ENCODE measurements at places on chromosomes 11 and 22.

GRCh38 chr11:9133956-9134355 lies 42.6 kb upstream of the SCUBE2 start:
- DNase-seq, result no peak

GRCh38 chr11:117210620-117211019 lies 11.4 kb downstream of the TAGLN start:
- no peak for DNase-seq

- DNase-seq, result no peak
Measured at GRCh38 chr11:16358726-16359125, 2.4 kb upstream of the SOX6 start.

DNA sequence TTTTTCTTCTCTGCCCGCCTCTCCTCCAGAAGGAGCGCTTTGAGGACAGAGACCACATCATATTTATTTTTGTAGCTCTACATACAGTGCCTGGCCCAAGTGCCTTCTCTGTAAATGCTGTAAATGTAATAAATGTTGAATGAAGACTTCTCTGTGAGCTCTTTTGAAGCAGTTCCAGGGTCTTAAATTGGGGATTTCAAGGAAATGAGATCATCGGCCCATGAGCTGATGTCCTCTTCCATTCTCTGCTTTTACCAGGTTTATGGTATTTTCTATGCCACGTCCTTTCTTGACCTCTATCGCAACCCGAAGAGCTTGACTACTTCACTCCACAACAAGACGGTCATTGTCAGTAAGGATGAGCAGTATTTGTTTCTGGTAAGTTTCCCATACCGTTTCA lies 165.7 kb upstream of the SORL1-AS1 start:
- DNase-seq, result no peak

DNA sequence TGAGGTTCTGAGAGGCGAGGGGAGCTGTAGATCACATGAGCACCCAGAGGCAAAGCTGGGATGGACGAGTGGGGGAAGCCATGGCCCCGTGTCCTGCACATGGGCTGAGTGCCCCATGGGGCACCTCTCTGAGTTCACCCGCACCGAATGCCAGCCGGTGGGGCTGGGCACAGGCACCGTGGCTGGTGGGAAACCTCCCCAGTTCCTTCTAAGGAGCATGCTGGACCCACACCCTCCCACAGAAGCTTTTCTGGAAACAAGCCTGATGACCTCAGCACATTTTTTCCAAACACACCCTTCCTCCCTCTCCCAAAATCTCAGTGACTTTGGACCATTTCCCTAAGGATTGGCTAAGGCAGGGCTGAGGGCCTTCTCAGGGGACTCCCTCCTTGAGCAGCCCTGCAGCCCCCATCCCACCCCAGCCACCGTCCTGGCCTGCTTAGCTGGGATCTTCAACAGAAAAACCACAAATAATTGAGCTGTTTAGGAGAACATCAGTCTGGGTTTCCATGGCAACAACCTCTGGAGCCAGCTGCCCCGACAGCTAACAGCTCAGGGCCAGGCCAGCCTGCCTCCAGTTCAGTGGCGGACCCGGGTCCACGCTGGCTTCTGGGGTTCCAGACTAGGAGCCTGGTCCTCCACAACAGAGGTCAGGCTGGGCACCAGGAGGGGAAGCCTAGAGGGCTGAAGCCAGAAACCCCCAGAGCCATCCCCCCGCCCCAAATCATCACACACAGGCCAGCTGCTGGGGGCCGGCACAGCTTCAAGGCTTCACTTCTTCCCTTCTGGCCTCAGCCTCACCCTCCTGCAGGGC lies 18.1 kb upstream of the LINC01488 start:
- DNase-seq, result no peak

DNA sequence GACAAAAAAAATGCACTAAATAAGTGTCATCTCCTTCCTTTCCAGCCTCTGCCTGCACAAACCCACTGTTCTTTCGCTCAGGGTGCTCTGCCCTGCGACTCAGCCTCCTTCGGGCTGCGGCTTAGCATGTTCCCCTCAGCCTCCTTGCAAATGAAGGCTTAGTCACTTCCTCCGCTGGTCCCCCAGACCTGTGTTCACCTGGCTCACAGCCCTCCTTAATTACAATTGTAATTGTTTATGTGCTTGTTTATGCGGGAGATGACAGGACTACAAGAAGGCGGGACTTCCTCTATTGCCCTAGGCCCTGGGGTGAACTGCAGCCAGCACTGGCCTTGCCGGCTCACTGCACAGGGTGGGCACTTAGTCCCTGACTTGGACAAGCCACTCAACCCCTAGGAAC lies 303.6 kb downstream of the KIRREL3 start:
- DNase-seq, result no peak

DNA sequence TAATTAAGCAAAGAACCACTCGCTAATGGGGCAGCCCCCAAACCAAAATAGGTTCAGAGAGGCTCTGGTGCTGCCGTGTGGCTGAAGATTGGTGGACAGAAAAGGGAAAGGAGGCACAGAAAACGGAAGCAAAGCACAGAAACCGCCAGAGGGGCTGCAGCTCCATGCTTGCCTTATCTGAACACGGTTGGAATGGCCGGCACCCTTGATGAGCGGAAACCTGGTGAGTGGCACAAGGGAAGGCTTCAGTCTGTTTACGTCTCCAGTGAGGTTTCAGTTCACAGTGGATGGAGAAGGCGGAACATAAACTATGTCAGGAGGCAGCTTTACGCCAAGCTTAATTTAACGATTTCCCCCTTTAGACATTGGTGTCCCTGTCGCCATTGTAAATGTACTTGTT lies 5.2 kb upstream of the PRR33 start:
- no peak for DNase-seq

DNA sequence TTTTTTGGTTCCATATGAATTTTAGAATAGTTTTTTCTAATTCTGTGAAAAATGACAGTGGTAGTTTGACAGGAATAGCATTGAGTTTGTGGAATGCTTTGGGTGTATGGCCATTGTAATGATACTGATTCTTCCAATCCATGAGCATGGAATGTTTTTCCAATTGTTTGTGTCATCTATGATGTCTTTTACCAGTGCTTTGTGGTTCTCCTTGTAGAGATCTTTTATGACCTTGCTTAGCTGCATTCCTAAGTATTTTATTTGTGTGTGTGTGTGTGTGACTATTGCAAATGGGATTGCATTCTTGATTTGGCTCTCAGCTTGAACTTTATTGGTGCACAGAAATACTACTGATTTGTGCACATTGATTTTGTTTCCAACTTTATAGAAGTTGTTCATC lies 3.0 kb upstream of the CSF2RB start:
- no peak for DNase-seq

- DNase-seq, result no peak
Measured at GRCh38 chr22:35688913-35689675, 28.6 kb upstream of the APOL5 start.

DNA sequence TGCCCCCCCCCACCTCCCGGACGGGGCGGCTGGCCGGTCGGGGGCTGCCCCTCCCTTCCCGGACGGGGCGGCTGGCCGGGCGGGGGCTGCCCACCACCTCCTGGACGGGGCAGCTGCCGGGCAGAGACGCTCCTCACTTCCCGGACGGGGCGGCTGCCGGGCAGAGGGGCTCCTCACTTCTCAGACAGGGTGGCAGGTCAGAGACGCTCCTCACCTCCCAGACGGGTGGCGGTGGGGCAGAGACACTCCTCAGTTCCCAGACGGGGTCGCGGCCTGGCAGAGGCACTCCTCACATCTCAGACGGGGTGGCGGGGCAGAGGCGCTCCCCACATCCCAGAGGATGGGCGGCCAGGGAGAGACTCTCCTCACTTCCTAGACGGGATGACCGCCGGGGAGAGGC lies 24.0 kb downstream of the RNF185 start:
- DNase-seq, result no peak

DNA sequence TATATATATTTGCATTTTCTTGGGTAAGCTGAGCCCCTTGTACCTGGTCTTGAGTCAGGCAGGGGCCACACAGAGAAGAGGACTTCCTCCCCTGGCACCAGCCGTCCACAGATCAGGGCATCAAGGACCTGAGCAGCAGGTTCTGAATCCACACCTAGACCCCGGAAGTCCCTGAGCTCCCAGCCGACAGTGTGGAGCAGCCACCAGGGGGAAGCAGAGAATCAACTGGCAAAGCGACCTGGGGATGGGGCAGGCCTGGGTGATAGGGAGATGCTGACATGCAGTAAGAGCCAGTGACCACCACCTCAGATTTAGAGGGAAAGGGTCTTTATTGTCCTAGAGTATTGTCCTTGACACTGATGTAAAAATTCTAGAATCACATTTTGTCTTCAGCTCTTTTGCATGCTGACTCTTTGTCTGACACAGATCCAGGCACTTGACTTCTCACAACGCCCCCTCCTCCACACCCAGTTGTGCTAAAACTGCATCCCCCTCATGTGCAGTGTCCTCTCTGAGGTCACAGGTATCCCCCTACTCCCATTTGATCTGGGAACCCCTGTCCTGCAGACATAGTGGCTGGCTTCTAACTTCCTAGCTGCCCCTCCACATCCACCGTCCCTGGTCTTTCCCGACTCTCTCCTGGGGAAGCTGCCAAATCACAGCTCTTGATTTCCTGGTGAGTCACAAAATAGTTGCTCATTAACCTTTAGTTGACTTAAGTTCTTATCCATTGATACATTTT lies 109.3 kb downstream of the GGTLC2 start:
- DNase-seq, result peak; percentile 65

DNA sequence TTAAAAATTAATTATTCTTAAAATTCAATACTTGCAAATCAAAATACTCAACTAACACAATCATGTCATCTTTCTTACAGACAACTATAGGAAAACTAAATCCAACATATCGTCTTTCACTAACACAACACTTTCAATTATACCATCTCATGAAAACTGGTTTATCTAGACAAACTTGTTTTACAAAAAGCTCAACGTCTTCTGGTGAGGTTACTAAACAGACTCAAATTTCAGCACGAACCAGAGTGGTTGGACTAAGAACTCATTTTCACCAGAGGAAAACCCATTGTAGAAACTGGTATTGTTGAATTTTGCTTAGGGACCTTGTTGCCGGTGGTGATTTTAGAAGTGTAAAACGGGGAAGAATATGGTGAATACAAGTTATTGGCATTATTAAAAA lies 52.2 kb downstream of the NUP98 start:
- DNase-seq, result peak; percentile 1

DNA sequence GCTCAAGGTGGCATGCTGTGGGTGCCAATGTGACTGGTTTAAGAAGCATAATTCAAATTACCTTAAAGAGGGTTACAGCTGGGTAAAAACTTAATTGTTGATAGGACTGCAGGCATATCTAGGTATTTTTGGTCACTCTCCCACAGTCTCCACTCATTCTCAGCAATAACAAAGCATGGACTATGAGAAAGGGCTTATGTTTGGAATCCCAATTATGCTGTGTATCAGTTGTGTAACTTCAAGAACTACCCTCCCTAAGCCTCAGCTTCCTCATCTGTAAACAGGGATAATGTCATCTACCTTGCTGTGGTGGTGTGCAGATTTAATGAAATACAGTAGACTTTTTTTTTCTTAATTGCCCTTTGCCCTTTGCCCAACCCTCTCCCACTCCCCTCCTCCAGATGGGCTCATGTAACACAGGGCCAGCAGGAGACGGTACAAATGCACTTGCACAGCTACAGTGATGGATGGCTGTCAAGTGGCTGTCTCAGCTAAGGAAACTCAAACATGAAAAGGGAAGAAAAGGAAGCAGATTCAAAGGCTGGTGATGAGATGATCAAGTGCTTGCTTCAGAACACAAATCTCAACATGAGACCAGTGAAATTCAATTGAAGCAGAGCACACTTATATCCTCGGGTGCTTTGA lies 37.6 kb downstream of the MAP6 start:
- DNase-seq, result no peak

GRCh38 chr11:119091178-119091577 lies 6.5 kb downstream of the HMBS start:
- no peak for DNase-seq

DNA sequence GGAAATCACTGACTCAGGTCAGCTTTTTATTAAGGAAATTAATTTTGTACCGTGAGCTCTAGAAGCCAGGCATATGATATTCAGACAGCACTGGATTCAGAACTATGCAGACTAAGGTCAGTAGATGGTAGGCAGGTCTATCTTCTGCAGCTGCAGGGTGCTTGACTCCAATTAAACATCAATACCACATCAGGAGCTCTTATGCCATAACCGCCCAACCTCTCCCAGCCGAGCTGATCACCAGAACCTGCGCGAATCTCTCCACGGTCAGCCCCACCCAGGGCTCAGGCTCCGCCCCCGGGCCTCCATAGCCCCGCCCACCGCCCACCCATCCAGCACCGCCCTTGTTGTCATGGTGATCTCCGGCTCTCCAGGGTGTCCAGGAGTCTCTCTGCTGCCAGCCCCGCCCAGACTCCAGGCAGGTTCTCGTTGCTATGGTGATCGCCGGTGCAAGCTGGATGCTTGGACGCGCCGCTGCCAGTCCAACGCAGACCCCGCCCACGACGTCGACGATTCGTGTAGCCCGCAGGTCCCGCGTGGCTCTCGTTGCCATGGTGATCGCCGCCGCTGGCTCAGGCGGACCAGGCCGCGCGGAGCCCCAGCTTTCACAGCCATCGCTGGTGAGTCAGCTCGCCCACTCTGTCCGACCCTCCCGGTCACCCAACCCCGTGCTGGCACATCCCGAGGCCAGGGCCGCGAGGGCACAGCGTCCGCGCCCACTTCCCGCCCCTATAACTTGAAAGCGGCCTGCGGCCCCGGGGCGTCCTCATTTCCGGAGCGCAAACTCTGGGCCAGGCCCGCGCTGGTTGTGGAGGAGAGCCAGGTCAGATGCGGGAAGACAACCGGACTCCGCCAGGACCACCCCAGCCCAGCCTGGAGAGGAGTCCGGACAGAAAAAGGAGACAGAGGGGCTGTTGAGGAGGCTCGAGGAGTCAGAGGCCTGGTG lies at the start of gene RAB36:
Gene RAB36, plus strand, starts transcription at position 546 of the 946 bp plus-strand sequence. CDS start 1,140 bp downstream, outside the sequence.
- peak; percentile 99 for DNase-seq

DNA sequence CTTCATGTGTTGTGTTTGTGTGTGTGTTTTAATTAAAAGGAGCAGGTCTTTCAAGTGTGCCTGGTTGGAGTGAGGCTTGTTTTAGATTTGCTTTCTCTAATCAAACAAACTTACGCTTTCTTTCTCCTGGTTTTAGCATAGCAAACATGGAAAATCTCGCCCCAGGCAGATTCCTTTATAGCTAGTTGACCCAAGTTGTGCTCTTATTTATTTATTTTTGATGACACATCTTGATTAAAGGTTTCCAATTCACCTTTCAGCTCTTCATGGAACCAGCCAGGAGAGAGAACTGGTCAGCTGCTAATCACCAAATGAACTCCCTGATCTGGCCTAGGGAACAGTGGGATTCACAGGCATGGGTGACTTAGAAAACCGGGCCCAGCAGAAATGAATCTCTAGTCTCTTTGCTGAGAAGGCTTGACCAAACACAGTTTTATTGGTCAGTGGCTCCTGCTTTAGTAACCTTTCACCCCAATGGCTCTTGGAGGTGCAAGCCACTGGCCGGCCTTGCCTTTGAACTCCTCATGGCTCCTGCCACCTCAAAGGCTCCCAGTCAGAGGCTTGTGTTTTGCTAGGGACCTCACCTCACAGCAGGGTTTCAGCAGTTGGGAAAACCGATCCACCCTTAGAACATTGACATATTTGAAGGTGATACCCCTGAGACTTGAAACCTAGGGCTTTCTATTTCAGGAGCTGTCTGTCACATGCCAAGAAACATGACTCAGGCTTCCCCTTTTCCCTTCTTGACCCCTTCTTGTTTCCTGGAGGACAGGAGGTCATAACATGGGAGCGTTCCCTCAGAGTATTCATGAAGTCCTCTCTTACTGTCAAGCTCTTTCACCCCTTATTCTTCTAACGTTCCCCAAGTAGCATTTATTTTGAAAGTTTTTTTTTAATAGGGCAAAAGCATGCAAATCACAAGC lies 48.8 kb downstream of the EXT2 start:
- no peak for DNase-seq

Data from DMS153 (cell line).